ENCODE measurements at places on chromosomes 4 and X. TPM values are rescaled to one million over a fixed set of nuclear protein-coding genes. Genes with fewer than 3 reads are reported as not detected.

The HUWE1 gene
- 90.4 TPM for total RNA-seq

The DHX15 gene
- 187 TPM for total RNA-seq

The BMX gene
- total RNA-seq, result 2.6 TPM

The PHOX2B gene
- total RNA-seq, result not detected

The MAOB gene
- 2.5 TPM for total RNA-seq

The DCHS2 gene
- 17.7 TPM for total RNA-seq

All from skin of body (tissue), 3 donors.